Ureter (tissue), 1 donor: ENCODE measurements at places on chromosomes 3 and 15. TPM values are rescaled to one million over a fixed set of nuclear protein-coding genes. Genes with fewer than 3 reads are reported as not detected.

DNA sequence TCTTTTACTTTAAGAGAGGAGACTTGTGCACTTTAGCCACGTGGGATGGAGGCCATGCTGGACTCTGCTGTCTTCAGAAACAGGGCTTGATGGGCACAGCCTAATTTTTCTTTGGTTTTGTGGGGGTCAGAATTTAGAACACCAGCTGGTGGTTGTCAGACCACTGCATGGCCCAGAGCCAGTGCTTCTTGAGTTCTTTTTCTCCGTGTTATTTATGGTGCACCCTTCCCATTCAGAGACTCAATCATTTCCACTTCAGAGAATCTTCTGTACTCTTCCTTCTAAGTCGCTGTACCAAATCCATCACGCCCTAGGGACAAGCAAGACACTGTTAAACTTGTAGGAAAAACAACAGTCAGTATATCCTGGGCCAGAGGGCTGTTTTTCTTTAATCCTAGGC is 20.1 kb downstream of the PRR23A start:
- DNase-seq = no peak

Gene CDC25A
- total RNA-seq = 2.1 TPM

DNA sequence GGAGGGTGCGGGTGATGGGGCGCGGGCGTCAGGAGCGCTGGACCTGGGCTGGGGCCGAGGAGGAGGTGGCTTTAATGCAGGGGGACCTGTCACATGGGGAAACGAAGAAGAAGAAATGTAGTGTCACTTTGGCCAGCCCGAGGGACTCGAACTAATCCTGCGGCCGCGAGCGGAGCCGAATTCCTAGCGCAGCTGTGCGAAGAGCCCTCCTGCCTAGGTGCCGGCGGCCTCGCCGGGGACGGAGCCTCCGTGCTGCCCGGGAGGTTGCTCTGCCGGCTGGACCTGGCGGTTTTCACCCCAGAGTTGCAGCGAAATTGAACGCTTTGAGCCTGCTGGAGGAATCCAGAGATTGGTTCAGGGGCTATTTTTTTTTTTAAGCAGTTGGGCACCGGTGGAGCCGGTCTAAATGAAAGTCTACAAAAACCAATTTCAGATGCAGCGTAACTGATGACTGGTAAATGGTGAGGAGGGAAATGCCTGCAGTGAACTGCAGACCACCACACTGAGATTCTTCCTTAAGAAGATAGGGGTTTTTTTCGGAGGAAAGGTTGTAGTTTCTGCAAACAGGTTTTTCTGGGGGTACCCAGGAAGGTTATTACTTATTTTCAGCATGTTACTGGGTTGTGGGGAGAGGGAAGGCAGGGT is 662 bp downstream of the TMEM108 start:
- no peak for DNase-seq

GRCh38 chr3:69425249-69425648 is 39.4 kb upstream of the FRMD4B start:
- DNase-seq = no peak

GRCh38 chr3:122358703-122359032 is 24.4 kb downstream of the MIX23 start:
- DNase-seq = no peak

Gene EPHB3
- total RNA-seq = 4.9 TPM

Gene LMOD3
- 0.13 TPM for total RNA-seq

GRCh38 chr3:177753451-177754155 is 556.3 kb upstream of the TBL1XR1 start:
- peak; percentile 56 for DNase-seq

- no peak for DNase-seq
Observed at GRCh38 chr3:155805204-155805801, 775 bp downstream of the C3orf33 start.

Gene LRRC34
- total RNA-seq = 4.5 TPM

DNA sequence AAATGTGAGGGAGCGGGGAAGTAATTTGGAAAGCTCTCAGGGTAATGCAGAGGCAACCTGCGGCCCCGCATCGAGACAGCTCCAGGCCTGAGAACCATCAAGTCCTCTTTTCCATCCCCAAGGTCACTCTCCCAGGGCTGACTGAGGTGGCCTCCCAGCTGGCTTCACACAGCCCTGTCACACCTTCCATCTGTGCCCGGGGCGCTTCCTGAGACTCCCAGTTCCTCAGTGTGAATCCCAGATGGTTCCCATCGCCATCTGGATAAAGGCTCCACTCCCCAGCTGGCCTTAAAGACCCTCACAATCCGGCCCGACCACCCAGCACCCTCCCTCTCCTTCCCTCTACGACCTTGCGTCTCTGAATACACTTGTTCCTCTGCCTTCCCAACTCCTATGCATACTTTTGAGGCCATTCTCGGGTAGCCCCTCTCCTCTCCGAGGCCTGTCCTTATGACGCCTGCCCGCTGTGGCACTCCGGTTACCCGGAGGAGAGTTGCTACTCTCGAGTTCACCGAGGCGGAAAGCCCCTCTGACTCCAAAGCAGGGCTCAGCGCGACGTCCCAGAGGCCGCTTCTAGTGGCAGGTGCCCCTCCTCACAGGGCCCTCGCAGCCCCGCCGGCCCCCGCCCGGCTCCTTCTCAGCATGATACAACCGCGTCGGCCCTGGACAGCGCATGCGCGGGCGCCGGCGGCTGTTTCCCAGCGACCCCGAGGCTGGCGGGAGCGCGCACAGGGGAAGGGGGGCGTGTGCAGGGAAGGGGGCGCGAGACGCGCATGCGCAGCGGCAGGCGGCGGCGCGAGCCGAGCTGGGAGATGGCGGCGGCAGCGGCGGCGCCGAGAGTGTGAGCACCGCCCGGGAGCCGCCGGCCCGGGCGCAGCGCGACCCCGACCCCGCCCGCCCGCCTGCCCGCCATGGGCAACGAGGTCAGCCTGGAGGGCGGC is at the start of gene BSN:
TSS of gene BSN (plus strand) at position 786 of the 941 bp plus-strand sequence. CDS start at position 912, 126 bp downstream.
- peak; percentile 90 for DNase-seq

DNA sequence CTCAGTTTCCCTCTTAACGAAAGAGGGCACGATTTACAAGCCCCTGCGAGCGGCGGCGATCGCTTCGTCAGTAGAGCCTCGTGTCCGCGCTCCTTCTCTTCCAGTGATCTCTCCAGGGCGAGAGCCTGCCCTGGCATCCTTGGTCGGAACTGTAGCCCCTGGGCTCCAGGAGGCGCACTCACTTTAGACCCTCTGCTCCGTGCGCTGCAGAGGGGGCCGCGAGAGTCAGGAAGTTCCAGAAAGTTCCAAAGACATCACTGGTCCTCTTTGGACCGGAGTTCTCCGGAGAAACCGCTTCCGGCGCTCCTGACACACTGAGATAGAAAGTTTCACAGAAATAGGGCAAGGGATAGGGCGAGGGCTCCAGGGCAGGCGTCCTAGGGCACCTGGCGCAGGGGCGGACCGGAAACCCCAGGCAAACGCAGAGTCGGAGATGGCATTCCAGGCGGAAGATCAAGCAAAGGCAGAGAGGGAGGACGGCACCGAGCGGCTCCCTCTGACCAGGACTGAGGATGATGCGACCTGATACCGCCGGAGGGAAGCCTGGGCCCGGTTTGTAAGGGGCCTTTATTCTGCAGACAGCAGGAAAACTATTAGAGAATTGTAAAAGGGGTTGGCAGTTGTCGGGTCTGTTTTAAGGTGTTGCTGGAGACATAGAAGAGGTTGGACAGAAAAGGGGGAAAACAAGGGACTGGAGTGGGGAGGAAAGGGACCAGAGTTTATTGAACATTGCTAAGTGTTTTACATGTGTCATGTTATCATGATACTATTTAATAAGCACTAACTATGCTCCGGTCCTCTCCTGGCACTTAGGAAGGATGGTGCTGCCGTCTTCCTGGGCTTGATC is 1.3 kb upstream of the CPEB1 start:
- DNase-seq = no peak

GRCh38 chr3:56822501-56822900 is 20.8 kb upstream of the ARHGEF3 start:
- no peak for DNase-seq

DNA sequence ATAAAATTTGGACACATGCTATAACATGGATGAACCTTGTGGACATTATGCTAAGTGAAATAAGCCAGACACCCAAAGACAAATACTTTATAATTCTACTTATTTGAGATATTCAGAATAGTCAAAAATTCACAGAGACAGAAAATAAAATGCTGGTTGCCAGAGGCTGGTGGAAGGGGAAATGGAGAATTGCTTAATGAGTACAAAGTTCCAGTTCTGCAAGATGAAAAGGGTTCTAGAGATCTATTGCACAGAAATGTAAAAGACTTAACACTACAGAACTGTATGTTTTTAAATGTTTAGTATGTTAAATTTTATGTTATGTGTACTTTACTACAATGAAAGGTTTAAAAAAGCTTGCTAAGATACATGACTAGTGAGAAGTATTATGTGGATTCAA is 344.8 kb downstream of the CNTN3 start:
- DNase-seq = no peak

GRCh38 chr3:63251499-63251898 is 26.6 kb upstream of the SYNPR start:
- no peak for DNase-seq

- DNase-seq = no peak
Observed at GRCh38 chr15:80171787-80172186, 19.0 kb downstream of the FAH start.

DNA sequence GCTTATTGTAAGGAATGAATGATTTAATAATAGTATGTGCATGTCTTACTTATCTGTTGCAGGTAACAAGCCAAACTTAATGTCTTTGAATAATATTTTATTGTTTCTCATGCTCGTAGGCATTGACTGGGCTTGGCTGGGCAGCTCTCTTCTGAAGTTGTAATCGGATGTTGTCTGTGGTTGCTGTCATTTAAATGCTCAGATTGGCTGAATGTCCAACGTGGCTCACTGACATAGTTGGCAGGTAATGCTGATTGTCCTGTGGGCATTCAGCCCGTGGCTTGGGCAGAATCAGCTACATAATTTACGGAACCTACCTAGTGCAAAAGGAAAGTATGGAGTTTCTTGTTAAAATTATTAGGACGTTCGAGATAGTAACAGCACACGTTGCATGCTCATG is 297.4 kb upstream of the GBE1 start:
- no peak for DNase-seq

DNA sequence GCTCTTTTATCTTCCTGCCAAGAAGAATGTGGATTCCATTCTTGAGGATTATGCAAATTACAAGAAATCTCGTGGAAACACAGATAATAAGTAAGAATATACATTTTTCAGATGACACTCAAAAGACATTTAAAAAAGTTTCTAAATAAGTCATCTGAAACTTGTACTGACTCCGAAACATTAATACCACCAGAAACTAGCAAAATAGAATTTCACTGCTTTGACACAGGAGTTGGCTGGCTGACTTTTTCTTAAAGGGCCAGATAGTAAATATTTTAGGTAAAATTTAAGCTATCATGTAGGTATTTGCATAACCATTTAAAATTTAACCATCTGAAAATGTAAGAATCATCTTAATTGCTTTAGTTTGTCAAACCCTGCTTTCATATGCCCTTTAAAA is 20.8 kb downstream of the MORF4L1 start:
- DNase-seq = no peak

GRCh38 chr3:49454898-49455681 is 15.0 kb upstream of the DAG1 start:
- DNase-seq = no peak

Gene A4GNT
- not detected for total RNA-seq

DNA sequence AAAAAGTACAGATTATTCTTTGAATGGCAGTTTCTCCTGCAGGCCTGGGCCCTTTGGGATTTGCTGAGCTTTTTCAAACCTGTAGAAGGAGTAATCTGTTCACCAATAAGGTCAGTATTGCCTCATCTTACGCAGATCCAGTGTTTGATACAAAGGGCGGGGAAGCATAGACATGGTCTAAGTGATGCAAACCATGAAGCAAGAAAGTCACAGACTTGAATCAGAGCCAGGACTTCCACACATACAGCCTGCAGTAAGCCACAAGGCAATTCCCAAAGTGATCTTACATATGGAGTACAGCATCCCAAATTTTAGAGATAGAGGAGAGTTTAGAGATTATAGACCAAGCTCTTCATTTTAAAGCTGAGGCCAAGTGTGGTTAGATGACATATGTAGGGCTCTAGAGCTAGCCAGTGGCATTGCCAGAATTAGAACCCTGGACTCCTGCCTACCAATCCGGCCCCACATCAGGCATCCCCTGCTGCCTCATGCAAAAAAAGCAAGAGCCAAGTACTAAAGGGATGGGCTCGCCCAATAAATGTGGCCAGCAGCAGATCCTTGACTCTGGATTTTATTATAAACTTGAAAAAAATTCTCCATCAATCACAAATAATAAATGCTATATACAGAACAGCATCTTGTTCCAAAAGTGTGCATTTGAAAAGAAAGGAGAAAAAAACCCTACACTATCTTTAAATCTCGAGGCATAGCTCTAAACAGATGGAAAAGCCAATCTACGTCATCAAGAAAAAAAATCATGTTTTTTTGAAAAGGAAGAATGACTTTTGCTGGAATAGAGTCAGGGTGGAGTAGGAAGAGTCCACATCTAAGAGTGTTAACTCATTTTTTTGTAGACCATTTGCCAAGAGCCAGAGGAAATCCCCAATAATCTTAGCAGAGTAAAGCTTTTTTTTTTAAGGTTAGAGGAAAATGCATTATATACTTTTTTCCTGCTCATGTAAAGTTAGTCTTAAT is 24.0 kb downstream of the ABI3BP start:
- no peak for DNase-seq

DNA sequence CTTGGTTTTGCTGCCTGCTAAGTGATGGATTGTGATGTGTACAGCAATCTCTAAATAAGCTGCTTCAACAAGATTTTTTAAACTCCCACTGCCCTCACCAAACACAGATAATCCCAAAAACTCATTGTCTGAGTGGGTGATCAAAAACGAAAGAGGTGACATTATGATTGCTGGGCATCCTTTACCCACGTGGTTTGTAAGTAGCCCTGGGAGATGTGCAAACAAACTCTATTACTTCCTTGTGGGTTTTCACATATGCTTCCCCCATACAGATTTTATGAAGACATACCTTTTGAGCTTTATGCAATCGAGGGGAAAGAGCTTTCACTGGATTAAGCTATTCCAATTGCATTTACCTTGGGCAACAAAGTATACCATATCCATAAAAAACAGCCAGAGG is 1000.4 kb downstream of the FHIT start:
- DNase-seq = no peak

DNA sequence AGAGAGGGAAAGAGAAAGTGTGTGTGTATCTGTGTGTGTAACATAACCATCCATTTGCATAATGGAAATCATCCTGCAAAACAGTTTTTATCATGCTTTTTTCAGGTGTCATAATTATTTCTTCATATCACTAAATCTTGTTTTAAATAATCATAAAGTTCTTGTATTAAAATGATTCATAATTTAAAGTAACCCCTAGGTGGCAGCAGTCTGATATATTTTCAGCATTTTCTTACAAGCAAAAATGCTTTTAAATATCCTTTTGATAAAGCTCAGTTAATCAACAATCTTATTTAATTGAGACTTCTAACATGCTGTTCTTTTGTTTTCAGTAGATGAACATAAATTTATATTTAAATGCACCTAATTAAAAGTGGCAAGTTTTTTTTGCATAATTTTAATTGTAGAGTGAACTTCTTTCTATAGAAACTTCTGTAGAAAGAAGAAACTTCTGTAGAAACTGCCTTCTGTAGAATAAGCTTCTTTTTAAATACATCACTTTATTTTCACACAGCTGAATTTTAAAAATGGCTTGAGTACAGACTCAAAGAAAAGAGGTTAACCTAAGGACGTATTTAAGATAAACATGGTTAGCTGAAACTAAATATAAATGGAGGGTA is 72.5 kb downstream of the OPA1 start:
- no peak for DNase-seq
